ENCODE measurements at places on chromosomes 1 and 21.

DNA sequence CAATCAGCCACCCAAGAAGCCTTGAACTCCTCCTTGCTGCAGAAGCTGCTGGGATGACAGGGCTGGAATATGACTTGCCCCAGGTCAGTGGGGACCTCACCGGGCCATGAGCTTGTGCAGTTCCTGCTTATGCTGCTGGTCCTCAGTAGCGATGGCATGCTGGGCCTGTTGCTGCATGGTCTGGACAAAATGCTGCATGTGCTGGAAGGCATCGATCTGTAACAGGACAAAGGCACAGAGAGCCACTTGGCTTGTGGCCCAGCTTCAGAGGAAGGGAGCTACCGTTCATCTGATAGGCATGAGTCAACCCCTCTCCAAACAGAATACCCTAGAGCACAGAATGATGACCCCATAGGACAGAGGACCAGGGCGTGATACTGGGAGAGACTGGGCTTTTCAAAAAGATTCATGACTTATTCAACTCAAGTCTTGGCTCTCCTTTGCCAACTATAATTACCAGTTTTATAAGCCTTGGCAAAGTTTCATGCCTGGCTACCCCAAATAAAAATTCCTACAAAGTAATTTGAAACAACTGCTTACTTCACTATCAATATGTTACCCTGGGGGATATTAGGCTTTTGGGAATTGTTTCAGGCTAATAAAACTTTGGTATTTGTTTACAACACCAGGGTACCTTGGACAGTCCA lies 34.7 kb upstream of the EXOSC10 start:
- no peak for DNase-seq

- DNase-seq = no peak
Observed at GRCh38 chr1:89943846-89944781, 50.8 kb upstream of the ZNF326 start.

DNA sequence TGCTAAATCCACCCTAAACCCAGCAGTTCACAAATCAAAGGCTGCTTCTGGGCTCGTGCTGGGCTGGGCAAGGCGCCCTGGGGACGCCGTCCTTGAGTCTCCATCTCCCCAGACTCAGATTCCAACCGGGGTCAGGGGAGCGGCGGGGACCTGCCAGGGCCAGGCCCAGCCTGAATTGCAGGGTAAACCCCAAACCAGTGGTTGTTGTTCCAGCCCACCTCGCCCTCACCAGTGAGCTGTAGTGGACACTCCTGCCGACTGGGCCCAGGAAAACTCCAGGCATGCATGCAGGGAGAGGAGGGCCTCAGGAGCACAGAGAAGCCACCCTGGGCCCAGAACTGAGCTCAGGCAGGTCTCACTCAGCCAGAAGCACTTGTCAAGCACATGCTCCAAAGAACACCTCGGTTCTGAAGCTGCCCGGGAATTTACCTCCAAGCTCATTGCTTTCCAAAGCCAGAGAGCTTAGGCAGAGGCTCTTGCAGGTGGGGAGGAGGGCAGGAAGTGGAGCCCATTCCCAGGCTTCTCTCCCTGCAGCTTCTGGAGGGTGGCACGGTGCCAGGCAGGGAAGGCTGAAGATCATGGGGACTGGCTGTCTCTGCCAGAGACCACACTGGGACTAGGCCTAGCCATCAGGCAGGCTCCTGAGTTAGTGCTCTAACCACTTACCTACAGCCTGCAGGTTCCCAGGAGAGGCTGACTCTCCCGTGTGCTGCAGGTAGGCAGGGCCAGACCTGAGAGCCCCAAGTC lies 437.0 kb downstream of the MATN1 start:
- DNase-seq = no peak

DNA sequence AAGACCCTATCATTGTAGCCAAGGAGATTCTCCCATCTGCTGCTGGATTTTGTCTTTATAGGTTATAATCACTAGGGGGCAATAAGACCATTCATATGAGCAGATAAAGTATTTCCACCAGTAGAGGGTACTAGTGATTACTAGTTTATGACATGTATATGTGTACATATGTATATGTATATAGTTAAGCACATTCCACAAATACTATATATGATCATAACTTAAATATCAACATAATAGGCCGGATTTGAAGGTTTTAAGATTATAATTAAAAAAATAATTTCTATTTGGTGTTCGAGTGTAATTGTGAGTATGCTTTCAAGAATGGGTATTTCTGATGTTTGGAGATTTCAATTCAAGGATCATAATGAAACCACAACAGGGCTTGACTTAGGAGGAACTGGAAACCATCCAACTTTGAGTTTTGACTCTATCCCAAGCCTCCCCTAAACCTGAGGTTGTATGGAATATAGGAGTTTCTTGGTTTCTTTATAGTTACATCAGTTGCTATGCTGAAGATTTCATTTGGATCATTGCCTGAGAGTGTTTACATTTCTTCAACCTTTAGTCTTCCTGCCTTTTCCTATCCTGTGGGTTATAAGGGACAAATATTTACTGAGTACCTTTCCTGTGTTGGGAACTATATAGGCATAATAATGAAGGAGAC lies 16.9 kb downstream of the TCEANC2 start:
- DNase-seq = no peak

GRCh38 chr21:42722808-42723473 lies 69.5 kb downstream of the PDE9A start:
- no peak for DNase-seq

DNA sequence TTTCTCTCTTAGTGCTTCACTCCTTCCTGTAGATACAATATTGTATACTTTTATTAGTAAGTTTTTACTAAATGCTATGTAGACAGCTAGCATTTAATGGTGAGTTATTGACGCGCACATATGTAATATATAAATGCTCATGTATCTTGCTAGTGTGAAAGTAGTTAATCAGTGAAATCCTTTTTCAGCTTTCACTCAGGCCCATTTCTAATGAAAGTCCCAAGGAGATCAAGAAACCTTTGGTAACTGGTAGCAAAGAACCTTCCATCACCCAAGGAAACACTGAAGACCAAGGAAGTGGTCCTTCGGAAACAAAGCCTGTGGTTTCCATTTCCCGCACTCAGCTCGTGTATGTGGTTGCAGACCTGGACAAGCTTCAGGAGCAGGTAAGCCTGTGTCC lies 27.2 kb downstream of the AGT start:
- no peak for DNase-seq

GRCh38 chr1:53946252-53947171 lies at the start of gene LRRC42:
Gene LRRC42 (plus strand): TSS chr1:53946350. CDS start chr1:53952000, 5,650 bp downstream.
- DNase-seq = no peak

DNA sequence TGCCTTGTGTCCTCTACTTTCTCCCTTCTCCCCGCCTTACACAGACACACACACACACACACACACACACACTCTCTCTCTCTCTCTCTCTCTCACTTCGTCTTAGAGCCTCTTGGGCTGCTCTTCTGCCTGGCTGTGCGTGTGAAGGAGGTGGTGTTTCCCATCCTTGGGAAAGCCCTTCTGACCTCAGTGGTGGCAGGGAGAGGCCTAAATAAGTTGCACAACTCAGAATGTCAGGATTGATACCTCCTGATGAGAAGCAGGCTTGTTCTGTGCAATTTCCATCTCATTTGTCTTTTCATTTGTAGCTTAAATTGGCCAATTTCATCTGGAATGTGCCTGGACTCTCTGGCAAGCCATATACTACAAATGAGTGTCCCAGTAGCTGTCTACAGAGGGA lies 25.0 kb downstream of the LRRN2 start:
- no peak for DNase-seq

DNA sequence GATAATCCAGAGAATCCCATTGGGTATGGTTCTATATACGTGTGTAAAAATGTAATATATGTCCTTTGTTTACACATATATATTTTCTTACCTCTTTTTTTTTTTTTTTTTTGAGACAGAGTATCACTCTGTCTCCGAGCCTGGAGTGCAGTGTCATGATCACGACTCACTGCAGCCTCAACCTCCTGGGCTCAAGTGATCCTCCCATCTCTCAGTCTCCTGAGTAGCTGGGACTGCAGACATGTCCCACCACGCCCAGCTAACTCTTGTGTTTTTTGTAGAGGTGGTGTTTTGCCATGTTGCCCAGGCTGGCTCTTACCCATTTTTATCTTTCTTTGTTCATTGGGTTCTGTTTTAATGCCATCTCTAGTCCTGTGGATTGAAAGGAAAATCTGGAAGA lies 59.5 kb downstream of the ZBTB17 start:
- DNase-seq = no peak

DNA sequence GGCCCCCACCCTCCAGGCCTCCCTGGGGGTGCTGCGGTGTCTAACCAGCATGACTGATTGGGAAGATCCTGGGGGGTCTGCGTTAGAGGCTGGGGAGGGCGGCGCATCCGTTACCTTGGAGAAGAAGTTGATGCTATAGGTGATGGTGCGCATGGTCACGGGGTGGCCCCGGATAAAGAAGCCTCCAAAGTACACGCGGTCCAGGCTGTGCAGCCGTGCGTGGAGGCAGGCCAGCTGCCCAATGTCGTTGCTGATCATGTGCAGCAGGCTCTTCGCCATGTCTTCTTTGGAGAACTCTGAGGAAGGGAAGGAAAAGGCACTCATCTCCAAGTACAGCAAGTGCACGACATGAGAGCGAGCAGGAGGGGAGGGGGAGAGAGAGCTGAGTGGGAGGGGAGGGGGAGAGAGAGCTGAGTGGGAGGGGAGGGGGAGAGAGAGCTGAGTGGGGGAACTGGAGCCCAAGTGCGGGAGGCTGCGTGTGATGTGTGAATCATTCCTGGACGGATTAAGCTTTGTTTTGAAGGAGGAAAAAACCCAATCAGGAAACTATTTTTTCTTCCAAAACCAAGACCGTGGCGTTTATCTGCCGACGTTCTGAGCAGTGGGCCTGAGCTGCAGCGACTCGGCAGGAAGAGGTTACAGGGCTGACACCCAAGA lies 7.2 kb downstream of the PANK4 start:
- DNase-seq = no peak

GRCh38 chr1:24437631-24438396 lies 22.2 kb downstream of the NIPAL3 start:
- DNase-seq = no peak

GRCh38 chr1:247491328-247491727 lies 33.4 kb upstream of the OR2B11 start:
- DNase-seq = no peak

DNA sequence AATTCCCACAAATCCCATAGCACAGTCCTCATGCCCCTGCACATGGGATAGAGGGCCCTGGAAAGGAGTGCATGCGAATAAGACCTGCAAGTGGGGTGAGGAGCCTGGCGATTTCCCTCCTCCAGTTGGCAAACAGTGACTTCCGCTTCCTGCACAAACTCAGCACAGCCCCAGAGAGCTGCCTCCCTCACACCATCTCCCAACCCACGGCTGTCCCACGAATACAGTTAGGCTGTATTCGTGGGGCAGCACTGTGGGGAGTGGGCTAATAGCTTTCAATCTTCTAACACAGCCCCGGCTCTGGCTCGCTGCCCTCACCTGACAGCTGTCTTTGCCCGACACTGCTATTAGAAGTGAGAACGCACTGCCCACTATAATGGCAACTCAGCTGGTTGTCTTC lies 28.2 kb upstream of the CNTN2 start:
- no peak for DNase-seq

GRCh38 chr1:47593013-47593568 lies 155.2 kb downstream of the FOXD2 start:
- no peak for DNase-seq

- no peak for DNase-seq
Observed at GRCh38 chr1:6783221-6783620, 2.0 kb upstream of the CAMTA1 start.

GRCh38 chr1:43817304-43817939 lies 110.1 kb downstream of the ST3GAL3 start:
- DNase-seq = no peak

DNA sequence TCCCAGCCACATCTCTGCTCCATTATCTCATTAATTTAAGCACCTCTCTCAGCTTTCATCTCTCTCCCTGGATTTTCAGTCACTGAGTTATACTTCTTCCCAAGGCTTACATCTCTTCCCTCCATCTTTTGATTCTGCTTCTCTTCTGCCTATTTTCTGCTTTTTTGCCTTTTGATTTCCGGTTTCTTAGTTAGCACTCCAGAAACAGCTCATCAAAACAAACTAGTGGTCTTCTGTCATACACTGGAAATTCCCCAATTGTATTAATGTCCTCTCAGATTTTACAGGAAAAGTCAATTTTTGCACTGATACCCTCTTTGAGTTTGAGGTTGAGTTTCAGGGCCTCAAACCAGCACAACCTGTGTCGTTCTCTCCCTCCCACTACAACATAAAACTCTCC lies 1.5 kb downstream of the LCE3E start:
- no peak for DNase-seq
